ENCODE measurements at places on chromosomes 1 and 21.
A peak's percentile ranks its signal among the peaks of the same experiment; 100 is the strongest.

DNA sequence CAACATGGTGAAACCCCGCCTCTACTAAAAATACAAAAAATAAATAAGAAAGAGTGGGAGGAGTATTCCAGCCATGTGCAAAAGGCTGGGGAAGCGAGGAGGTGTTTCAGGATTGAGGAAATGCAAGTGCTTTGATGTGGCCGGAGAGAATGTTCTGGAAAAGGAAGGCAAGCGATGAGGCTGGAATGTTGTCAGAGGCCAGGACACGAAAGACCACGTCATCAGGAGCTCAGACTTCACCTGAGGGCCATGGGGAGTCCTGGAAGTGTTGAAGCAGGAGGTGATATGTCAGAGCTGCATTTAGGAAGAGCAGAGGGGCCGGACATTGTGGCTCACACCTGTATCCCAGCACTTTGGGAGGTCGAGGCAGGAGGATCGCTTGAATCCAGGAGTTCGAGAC lies 10.9 kb upstream of the THEMIS2 start:
- ATAC-seq = no peak

GRCh38 chr1:10613861-10614260 lies 139.1 kb downstream of the PEX14 start:
- no peak for ATAC-seq

- ATAC-seq = no peak
Measured at GRCh38 chr1:225559902-225560301, 93.0 kb downstream of the ENAH start.

DNA sequence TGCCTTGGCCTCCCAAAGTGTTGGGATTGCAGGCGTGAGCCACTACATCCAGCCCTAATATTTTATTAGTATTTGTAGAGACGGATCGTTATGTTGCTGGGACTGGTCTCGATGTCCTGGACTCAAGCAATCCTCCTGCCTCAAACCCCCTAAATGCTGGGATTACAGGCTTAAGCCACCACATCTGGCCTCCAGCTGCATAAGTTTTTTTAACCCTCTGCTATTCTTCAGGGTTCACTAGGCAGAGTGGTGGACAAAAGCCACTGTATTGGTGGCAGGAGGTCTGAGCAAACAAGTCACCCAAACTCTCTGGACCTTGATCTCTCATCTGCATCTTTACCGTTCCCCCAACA lies 10.1 kb upstream of the CLIC4 start:
- ATAC-seq = no peak

DNA sequence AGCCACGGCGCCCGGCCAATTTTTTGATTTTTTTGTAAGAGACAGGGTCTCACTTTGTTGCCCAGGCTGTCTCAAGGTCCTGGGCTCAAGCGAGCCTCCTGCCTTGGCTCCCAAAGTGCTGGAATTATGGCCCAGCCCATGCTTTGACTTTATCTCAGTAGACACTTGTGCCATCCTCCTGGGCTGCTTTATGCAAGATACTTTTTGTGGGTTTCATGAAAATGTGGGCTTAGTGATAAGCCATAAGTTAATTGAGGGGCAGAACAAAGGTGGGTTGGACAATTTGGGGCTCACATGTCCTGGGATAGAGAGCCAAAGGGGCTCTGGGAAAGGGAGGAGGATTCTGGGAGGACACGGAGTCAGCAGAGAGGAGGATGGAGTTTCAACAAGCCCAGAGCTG lies 22.0 kb downstream of the ALPL start:
- ATAC-seq = no peak

DNA sequence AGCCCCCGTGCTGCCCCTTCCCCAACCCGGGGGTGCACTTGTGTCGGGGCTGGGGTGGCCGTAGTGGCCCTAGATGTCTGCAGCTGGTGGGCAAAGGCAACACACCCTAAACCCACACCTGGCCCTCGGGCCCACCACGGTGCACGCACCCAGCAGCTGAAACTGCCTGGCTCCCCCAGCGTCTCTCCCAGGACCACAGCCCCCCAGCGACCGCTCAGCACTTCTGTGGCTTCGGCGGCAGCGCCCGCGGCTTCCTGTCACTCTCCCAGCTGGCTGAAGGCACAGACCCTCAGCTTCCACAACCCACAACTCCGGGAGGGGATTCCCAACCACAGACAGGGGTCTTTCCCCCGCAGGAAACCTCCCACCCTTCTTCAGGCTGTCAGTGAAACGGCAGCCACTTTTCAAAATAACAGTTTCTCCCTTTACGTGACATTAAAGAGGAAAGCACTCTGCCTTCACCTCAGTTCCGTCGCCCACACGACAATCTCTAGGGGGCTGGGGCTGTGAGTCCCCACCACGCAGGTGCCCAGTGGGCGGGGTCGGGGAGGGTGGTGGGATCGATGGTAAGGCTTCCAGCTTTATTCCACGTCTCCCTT lies 40.7 kb upstream of the COL6A2 start:
- peak; percentile 44 for ATAC-seq

Data from stimulated activated memory B cell treated with anti-CD40 and anti-IgM and Interleukin-4, amounts not matched to agents 10 μg/mL and 1 μg/mL and 100 μg/mL, for 72 hours (primary cell).